ENCODE measurements at places on chromosomes 7 and 10. TPM values are rescaled to one million over a fixed set of nuclear protein-coding genes. Genes with fewer than 3 reads are reported as not detected.

DNA sequence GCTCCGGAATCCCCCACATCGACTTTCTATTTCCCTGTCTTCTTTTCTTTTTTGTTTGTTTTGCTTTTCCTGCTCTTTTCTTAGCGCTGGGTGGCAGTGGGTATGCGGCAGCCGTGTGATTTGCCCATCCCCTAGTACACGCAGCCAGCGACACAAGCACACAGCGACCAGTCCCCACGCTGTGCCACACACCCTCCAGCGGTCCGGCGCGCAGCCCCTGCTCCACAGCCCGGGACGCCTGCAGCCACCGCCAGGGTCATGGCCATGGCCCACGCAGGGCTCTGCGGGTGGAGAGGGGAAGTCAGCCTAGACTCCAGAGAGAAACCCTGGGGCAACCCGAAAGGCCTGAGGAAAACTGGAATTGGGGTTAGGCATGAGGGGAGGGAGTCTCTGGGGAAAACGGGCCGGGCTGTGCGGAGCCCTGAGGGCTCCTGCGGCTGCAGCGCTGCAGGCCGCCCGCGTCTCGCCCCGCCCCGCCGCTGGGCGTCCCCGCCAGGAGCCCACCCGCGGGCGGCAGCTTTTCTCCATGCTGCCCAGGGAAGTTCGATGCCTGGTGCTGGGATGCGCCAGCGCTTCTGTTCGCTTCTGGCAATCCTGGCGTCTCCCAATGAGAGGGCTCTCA, 2.5 kb downstream of the CHRM2 start:
- no peak for DNase-seq

The SPDYE11 gene
- not detected for total RNA-seq

DNA sequence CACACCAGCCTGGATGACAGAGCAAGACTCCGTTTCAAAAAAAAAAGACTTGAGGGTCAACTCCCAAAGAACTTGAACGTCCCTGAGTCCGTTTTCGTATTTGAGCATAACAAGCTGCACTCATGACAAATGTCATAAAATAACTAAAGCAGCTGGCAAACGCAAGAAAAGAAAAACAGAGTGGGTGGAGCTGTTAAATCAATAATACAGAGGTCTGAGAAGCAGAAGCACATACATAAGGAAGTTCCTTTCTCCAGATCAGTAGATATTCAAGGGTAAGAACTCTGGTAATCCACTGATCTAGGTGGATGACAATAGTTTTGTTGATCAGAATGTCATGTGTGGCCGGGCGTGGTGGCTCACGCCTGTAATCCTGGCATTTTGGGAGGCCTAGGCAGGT, 150.1 kb downstream of the FAM107B start:
- peak; percentile 15 for DNase-seq

The MINDY4 gene
- total RNA-seq = 3.5 TPM

The ACTL6B gene
- 0.13 TPM for total RNA-seq

GRCh38 chr7:119343289-119343688, 929.7 kb upstream of the KCND2 start:
- no peak for DNase-seq

The POP7 gene
- total RNA-seq = 231 TPM

GRCh38 chr10:73096041-73096448, 621 bp downstream of the P4HA1 start:
- DNase-seq = peak; percentile 68

GRCh38 chr7:7720750-7721621, 2.6 kb upstream of the RPA3 start:
- DNase-seq = no peak

- DNase-seq = no peak
These were observed 119.0 kb upstream of the IMMP2L start for GRCh38 chr7:111681242-111681641.

DNA sequence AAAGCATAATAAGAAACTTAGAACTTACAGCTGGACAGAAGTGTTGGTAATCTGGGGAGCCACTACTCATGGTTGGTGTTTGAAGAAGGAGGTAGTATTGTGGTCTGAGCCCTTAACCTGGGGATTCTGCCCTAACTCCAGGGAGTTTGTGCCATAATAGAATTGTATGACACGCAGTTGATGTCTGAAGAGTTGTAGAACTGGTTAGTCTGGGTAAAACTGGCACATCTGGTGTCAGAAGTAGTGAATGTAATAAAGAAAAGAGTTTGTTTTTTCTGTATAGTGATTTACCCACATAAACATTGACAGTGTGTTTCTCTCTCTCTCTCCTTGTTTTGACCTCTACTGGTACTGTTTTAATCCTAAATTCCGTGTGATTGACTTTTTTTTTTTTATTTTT, 448.1 kb upstream of the SEMA3D start:
- DNase-seq = peak; percentile 8
